NCI-H460 (cell line): ENCODE measurements at places on chromosomes 1 and 21. TPM values are rescaled to one million over a fixed set of nuclear protein-coding genes. Genes with fewer than 3 reads are reported as not detected.

Gene GPR37L1
- not detected in 2 replicates for total RNA-seq

Gene LZIC
- total RNA-seq: 34.0 and 45.2 TPM in 2 replicates

Gene TMEM39B
- 6.2 and 8.6 TPM in 2 replicates for total RNA-seq

Gene OR6N1
- not detected in 2 replicates for total RNA-seq

- DNase-seq: no peak
Observed at GRCh38 chr21:18335651-18336236, 67.8 kb downstream of the TMPRSS15 start.

- no peak for DNase-seq
Observed at GRCh38 chr1:167223144-167224103, 2.7 kb downstream of the POU2F1 start.

GRCh38 chr1:110125810-110126209, 13.6 kb downstream of the UBL4B start:
- DNase-seq: no peak

DNA sequence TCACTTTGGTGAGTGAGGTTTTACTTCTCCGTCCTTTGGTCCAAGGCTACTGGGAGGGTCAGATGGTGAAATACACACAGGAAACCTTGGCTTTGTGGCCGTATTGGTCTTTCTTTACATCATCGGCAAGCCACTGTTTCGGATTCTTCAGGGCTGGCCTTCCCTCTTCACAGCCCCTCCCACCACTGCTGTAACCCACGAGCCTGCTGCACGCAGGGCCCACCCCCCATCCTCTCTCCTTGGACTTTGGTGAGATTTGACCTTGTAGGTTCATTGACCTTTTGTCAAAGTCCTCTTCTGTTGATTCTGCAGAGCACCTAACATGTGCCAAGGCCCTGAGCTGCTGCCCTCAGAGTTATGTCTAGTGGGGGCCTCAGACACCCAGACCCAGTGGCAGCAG, 328.6 kb downstream of the CAMTA1 start:
- DNase-seq: no peak

DNA sequence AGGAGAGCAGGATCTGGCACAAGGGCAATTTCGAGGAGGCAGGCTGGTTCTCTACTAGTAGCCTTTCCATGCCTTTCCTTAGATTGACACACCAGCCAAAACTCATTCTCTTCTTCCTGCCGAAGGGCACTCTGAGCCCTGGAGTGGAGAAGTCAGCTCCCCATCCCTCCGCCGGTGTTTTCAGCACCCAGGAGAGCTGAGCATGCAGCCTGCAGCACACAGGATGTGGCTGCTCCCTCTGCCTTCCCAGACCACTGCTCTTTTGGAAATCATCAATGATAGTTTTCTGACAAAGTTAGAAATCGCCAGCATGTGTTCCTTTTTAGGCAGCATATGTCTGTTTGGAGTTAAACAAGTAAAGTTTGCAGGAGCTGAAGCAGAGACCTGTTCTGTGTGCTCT, 11.7 kb downstream of the RNU5D-1 start:
- no peak for DNase-seq

- DNase-seq: no peak
Observed at GRCh38 chr1:16324456-16324890, 27.8 kb downstream of the FBXO42 start.

GRCh38 chr1:231757101-231757404, 130.5 kb downstream of the DISC1 start:
- DNase-seq: no peak

DNA sequence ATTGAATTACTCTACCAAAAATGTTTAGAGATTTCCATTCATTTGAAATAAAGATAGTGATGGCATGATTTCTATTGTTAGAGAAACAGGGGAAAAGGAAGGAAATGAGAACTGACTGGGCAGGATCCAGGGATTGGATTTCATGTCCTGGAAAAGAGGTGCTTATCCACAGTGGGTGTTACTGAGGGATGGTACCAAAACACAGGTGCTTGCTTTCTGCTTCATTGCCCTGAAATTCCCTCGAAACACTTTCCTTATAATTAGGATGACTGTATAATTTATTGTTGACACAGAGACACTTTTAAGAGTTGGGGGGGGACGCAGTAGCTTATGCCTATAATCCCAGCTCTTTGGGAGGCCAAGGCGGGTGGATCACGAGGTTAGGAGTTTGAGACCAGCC, 185.0 kb upstream of the KCNK2 start:
- DNase-seq: no peak
